ENCODE measurements at places on chromosomes 1 and 21.

DNA sequence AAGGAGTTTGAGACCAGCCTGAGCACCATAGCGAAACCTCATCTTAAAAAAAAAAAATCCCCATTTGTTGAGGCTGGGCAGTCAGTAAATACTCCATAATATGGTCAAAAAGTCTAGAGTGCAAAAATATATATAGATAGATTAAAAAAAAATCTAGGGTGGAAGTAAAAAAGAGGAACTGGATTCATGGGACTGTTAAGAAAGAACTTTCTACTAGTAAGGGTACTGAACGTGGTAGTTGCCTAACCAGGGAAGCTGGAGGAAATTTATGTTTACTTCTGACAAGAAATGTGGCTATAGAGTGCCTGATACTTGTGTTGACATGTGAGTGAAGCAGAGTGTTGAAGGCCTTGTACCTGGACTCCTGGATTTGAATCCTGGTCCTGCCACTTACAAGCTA, 265.9 kb upstream of the FAM78B start:
- no peak for DNase-seq

GRCh38 chr1:107863342-107863741, 101.6 kb downstream of the VAV3 start:
- DNase-seq: no peak

GRCh38 chr21:41369105-41369919, 7.5 kb downstream of the MX2 start:
- no peak for DNase-seq

- no peak for DNase-seq
Measured at GRCh38 chr1:219304227-219305226, 130.8 kb downstream of the LYPLAL1 start.

GRCh38 chr1:55049914-55050278, 10.5 kb downstream of the PCSK9 start:
- no peak for DNase-seq

GRCh38 chr21:34900376-34900775, 148.7 kb downstream of the RUNX1 start:
- no peak for DNase-seq
